ENCODE measurements at places on chromosomes 11 and 22.

GRCh38 chr11:2709429-2709828 lies 9.6 kb upstream of the KCNQ1OT1 start:
- DNase-seq = peak; percentile 94

- DNase-seq = no peak
Observed at GRCh38 chr11:10641177-10641911, 52.2 kb downstream of the IRAG1 start.

DNA sequence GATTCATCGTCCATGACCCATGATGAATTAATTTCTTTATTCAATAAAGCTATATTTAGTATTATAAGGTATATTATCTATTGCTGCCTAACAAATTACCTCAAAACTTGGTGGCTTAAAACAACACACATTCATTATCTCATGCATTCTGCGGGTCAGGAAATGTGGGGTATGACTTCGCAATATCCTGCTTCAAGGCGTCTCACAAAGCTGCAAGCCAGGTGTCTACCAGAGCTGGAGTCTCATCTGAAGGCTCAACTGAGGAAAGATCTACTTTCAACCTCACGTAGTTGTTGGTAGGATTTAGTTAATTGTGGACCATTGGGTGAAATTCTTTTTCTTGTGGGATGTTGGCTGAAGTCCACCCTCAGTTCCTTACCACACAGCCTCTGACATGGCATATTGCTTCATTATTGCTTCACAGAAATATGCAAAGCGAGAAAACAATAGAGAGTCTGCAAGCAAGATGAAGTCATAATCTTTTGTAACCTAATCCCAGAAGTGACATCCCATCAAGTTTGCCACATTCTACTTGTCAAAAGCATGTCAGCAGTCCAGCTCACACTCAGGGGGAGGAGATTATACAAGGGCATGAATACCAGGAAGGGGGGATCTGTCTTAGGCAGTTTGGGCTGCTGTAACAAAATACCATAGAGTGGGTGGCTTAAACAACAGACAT lies 45.1 kb downstream of the KREMEN1 start:
- peak; percentile 69 for DNase-seq

DNA sequence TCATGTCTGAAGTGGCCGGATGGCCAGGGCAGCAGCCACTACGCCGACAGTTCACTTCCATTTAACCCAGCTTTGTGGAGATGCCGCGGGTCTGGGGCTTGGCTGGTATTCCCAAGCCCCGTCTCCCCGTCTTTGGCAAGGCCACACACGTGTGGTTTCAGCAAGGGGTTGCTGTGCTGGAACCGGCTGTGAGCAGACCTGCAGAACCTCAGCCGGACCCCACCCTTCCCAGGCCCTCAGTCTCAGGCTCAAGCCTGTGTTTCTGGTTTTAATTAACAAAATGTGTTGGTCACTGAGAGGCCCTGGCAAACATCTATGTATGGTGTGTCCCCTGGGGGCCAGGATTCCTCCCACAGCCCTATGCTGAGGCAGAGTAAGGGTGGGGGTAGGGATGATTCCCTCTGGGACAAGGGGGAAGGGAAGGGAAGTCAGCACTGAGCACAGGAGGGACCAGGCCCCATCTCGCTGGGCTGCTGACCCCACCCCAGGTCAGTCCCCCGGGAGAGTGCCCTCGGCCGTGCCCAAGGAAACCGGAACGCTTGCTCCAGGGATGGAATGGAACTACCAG lies 9.3 kb downstream of the OSBPL5 start:
- no peak for DNase-seq

GRCh38 chr11:207863-208180 lies 314 bp downstream of the RIC8A start:
- DNase-seq = peak; percentile 68

DNA sequence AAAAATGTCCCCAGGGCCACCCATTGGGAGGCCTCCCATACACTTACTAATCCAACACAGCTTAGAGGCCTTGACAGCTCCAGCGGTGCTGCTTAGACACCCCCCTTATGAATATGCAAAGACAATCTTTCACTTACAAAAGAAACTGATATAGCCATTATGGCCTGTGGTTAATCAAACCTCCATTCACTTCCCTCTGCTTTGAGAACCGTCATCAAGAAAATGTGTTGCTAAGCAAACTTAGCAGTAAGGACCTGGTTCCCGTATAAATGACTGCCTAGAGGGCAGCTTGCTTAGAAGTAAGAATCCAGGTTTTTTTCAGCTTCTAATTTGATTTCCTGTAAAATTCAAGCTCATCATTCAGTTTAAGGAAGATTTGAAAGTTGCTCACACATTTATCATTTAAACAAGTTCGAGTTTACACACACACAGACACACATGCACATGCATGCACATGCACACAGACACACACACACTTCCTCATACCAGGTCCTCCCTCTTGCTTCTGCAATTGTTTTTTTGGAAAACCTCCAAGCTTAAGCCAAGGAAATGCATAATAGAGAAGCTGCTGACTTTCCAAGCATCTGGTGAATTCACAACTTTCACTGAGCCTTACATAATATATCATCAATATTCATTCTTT lies 137.7 kb upstream of the BLID start:
- DNase-seq = peak; percentile 65

DNA sequence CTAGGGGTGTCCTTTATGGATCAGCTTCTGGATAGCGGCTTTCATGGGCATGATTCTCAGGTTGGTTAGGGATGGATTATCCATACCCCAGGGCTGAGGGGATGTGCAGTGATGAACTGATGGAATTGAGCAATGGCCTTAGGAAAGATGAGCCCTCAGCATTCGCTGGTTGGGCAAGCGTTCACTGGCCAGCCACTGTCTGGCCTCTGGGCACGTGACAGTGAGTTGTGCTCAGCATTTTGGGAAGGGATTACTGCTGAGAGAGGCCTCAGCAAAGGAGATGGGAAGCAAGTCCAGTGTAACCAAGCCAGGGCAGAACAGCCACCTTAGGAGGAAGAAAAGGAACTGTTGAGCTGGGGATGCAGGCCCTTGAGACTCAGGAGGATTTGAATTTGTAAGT lies 17.4 kb downstream of the UBASH3B start:
- no peak for DNase-seq

DNA sequence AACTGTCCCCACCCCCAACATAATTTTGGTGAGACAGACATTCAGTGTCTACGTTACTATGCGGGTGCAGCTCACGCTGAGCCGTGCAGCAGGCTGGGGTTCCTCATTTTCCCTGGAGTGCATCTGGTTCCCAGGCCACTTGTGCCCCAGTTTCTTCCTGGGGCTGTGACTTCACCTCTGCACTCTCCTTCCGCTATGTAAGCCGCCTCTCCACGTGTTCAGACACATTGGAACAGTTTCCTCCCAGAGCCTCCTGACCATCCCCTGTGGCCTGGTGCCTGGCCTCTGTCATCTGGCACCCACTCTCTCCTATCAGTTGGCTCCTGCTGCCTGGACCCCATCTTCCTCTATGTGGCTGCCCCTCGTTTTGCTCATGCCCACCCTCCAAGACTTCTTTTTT lies 46.2 kb upstream of the A4GALT start:
- no peak for DNase-seq

GRCh38 chr22:45884201-45885062 lies 92.5 kb downstream of the WNT7B start:
- DNase-seq = no peak

GRCh38 chr11:16986434-16987204 lies 27.6 kb downstream of the PLEKHA7 start:
- no peak for DNase-seq

GRCh38 chr11:115720602-115721245 lies 216.5 kb upstream of the CADM1 start:
- no peak for DNase-seq

- DNase-seq = peak; percentile 65
Observed at GRCh38 chr11:44793350-44794090, 66.8 kb downstream of the TSPAN18 start.

- no peak for DNase-seq
Observed at GRCh38 chr11:129453293-129453721, 77.7 kb downstream of the BARX2 start.

- DNase-seq = no peak
Observed at GRCh38 chr22:48531761-48532435, 1295.8 kb downstream of the BRD1 start.

GRCh38 chr11:67054346-67054835 lies 2.3 kb upstream of the RHOD start:
- peak; percentile 92 for DNase-seq

GRCh38 chr11:14858404-14858803 lies 33.6 kb downstream of the CYP2R1 start:
- DNase-seq = no peak

DNA sequence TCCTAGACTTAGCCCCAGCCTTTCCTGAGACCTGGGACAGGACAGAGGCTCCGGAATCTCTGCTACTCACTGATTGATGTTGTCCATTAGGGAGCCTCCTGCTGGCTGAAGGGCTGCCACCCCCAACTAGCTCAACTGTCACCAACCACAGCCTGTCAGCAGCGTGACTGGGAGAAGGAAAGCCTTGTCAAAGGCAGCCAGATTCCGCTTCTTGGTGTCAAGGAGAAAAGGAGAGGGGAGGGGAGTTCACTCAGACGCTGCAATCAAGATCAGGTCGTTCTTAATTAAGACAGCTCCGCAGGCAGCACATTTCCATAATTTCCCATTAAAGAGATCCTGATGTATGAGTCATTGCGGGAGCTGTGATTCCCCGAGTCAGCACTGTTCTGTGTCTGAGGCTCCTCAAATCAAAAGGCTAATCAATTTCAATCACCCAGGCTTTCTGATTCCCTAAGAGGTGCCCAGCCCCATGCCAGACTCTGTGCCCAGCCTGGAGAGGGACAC lies 152.8 kb upstream of the ZBED5 start:
- DNase-seq = peak; percentile 12

GRCh38 chr22:48842976-48843375 lies 984.7 kb downstream of the BRD1 start:
- DNase-seq = no peak

DNA sequence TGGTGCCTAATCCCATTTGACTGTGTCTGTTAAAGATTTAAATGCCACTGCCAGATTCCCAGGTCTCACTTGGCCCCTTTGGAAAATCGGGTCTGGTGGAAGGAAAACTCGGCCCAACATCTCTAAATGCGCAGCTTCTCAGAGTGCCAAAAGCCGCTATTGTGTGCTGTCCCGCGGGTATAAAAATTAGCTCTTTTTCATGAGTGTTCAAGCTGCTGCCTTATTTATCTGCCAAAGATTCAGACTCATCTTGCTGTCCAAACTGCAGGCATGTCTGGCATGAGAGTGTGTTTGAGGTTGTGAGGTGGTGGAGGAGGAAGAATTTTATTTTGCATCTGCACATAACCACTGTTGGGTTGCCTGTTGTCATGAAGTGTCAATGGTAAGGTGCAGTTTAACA lies 91.4 kb downstream of the NELL1 start:
- no peak for DNase-seq

GRCh38 chr11:102794382-102794781 lies 3.6 kb downstream of the MMP1 start:
- DNase-seq = peak; percentile 47

DNA sequence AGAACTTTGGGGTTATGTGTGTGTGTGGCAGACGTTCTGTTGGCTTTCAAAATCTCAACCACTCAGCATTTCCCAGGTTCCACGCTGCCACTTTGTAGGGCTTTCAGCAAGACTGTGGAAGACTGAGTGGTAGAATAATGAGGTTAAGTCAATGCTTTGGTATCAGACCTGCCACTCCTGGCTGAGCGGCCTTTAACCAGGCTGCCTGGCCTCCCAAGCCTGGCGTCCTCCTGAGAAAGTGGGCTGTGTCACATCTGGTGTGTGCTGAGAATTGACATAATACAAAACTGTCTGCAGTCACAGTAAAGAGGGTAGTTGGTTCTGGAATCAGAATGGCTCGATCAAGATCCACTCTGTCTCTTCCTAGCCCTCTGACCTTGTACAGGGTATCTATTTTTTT lies 126.5 kb downstream of the DBX1 start:
- DNase-seq = no peak

- DNase-seq = peak; percentile 28
Observed at GRCh38 chr11:118436639-118437207, 431 bp downstream of the KMT2A start.

GRCh38 chr11:57618438-57618837 lies 21.0 kb downstream of the SERPING1 start:
- DNase-seq = no peak

DNA sequence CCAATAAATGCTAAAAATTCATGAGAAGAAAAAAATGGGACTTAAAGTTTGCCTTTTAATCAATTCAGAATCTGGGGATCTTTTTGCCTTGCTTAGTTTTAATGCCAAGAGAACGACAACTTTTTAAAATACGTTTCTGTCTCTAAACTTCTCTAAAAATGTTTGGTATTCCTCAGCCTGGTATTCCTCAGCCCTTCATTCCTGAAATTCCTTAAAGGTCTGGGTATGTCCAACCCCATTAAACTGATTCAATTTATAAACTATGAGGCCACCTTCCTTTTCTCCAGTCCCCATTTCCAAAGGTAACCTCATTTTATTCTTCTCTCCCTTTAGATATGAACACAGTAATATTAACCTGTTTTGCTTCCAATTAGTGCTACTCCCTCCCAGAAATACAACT lies 16.6 kb downstream of the POLA2 start:
- peak; percentile 28 for DNase-seq

GRCh38 chr22:33397381-33397907 lies 339.3 kb upstream of the SYN3 start:
- no peak for DNase-seq

DNA sequence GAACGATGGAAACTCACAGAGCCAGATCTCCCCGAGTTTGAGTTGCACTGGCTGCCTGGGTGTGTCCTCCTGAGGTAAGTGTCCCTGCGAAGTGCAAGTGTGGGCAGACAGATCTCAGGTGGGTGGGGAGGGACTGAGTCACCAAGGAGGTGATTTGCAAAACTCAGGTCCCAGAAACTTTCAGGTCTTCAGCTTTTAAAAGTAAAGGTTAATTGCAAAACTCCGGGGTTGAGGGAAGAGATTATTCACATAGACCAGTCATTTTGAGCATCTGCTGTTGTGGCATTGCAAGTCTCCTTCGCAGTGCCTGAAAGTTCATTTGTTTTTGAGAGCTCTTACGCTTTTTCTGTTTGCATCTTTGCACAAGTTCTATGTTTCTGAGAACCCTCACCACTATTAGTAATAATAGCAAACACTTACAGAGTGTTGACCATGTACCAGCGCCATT lies 7.1 kb downstream of the CD44 start:
- DNase-seq = no peak

GRCh38 chr11:2194877-2195755 lies 23.5 kb upstream of the TH start:
- DNase-seq = peak; percentile 34

DNA sequence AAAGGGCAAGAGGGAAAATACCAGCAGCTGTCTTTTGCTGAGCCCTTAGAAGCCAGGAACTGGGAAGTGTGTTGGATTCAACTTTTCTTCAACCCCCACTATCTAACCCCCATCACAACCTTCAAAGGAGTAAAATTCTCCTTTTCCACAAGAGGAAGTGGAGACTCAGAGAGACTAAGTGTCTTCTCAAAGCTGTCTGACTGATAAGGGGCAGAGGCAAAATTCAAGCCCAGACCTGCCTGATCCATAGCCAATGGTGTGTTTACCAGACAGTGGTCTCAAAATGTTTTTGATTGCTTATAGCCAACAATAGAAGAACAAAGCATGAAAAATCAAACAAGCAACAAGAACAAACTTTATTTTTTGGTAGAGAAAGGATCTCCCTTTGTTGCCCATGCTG lies 707.0 kb downstream of the NTM start:
- DNase-seq = no peak

- peak; percentile 14 for DNase-seq
Observed at GRCh38 chr11:57219021-57219627, 17.9 kb downstream of the APLNR start.

Data from choroid plexus epithelial cell (primary cell).